A549 treated with AZD2906 at 1 μM for 4 hours (cell line): ENCODE measurements at places on chromosomes 4 and X. TPM values are rescaled to one million over a fixed set of nuclear protein-coding genes. Genes with fewer than 3 reads are reported as not detected.

ALPK1 gene
- 1.9 to 2.1 TPM (median 2.0 TPM) in 5 replicates for total RNA-seq

UTP14A gene
- total RNA-seq = 38.8 to 53.5 TPM (median 39.1 TPM) in 5 replicates

PAGE2 gene
- total RNA-seq = not detected in 5 replicates

GAGE12H gene
- not detected in 5 replicates for total RNA-seq

CLDN22 gene
- not detected in 5 replicates for total RNA-seq

RTL9 gene
- 0.05 to 0.16 TPM (median 0.11 TPM) in 5 replicates for total RNA-seq

FHIP1A gene
- 0.08 to 0.27 TPM (median 0.14 TPM) in 5 replicates for total RNA-seq

MAGEA2B gene
- total RNA-seq = 0.06 to 0.23 TPM in 2 of 5 replicates, not detected in the others

POLN gene
- total RNA-seq = 0.44 to 0.80 TPM (median 0.57 TPM) in 5 replicates

FRAS1 gene
- total RNA-seq = 2.0 to 2.9 TPM (median 2.5 TPM) in 5 replicates

TBX22 gene
- total RNA-seq = not detected in 5 replicates

ABCB7 gene
- 13.5 to 16.4 TPM (median 15.0 TPM) in 5 replicates for total RNA-seq

PRSS48 gene
- total RNA-seq = not detected in 5 replicates

SOWAHD gene
- 0.06 to 0.18 TPM (median 0.13 TPM) in 4 of 5 replicates, not detected in the other for total RNA-seq

ZNF732 gene
- total RNA-seq = not detected in 5 replicates

CXCL1 gene
- 5.3 to 6.6 TPM (median 6.2 TPM) in 5 replicates for total RNA-seq

ZFP92 gene
- total RNA-seq = 0.47 to 0.59 TPM (median 0.53 TPM) in 5 replicates

SH3D19 gene
- total RNA-seq = 20.2 to 24.5 TPM (median 22.1 TPM) in 5 replicates

SUPT20HL1 gene
- not detected in 5 replicates for total RNA-seq

ARHGEF9 gene
- 4.1 to 5.2 TPM (median 4.7 TPM) in 5 replicates for total RNA-seq

CXCL8 gene
- 4.3 to 8.8 TPM (median 6.0 TPM) in 5 replicates for total RNA-seq

GSX2 gene
- total RNA-seq = not detected in 5 replicates

SEL1L3 gene
- 21.2 to 26.2 TPM (median 24.2 TPM) in 5 replicates for total RNA-seq

CPXCR1 gene
- not detected in 5 replicates for total RNA-seq

TLL1 gene
- total RNA-seq = 0.12 to 0.38 TPM (median 0.15 TPM) in 5 replicates

USP17L27 gene
- not detected in 5 replicates for total RNA-seq

COPS4 gene
- 22.6 to 38.3 TPM (median 23.0 TPM) in 5 replicates for total RNA-seq

MAGEA2 gene
- total RNA-seq = 0.05 to 0.14 TPM (median 0.13 TPM) in 3 of 5 replicates, not detected in the others

TCEAL3 gene
- 15.9 to 23.3 TPM (median 17.0 TPM) in 5 replicates for total RNA-seq

FABP2 gene
- total RNA-seq = not detected in 5 replicates

SATL1 gene
- not detected in 5 replicates for total RNA-seq

CT45A10 gene
- total RNA-seq = 0.19 to 0.56 TPM (median 0.32 TPM) in 4 of 5 replicates, not detected in the other

TBC1D9 gene
- 5.4 to 6.6 TPM (median 6.5 TPM) in 5 replicates for total RNA-seq

BANK1 gene
- total RNA-seq = 0.58 to 1.4 TPM (median 0.88 TPM) in 5 replicates

AADAT gene
- total RNA-seq = 7.6 to 8.8 TPM (median 7.7 TPM) in 5 replicates

GNRHR gene
- total RNA-seq = not detected in 5 replicates

ACOX3 gene
- 9.6 to 11.5 TPM (median 10.0 TPM) in 5 replicates for total RNA-seq

OTC gene
- not detected in 5 replicates for total RNA-seq

DMP1 gene
- total RNA-seq = 0.05 TPM in 1 of 5 replicates, not detected in the others

SPANXA2 gene
- total RNA-seq = 0.17 to 0.24 TPM in 2 of 5 replicates, not detected in the others

F8 gene
- total RNA-seq = 3.6 to 4.6 TPM (median 4.1 TPM) in 5 replicates

KLB gene
- 0.08 to 0.15 TPM (median 0.14 TPM) in 5 replicates for total RNA-seq

LRCH2 gene
- 0.01 to 0.03 TPM (median 0.02 TPM) in 3 of 5 replicates, not detected in the others for total RNA-seq

RHOXF2B gene
- total RNA-seq = not detected in 5 replicates

HS3ST1 gene
- 0.30 to 0.98 TPM (median 0.46 TPM) in 5 replicates for total RNA-seq

TNMD gene
- total RNA-seq = not detected in 5 replicates

ADH6 gene
- 0.05 to 0.13 TPM in 2 of 5 replicates, not detected in the others for total RNA-seq

MTM1 gene
- total RNA-seq = 4.5 to 8.2 TPM (median 5.6 TPM) in 5 replicates

SSX2B gene
- total RNA-seq = not detected in 5 replicates

KCND1 gene
- 0.65 to 1.2 TPM (median 1.1 TPM) in 5 replicates for total RNA-seq

STOX2 gene
- 1.8 to 2.8 TPM (median 2.3 TPM) in 5 replicates for total RNA-seq

NDNF gene
- total RNA-seq = not detected in 5 replicates
